Muscle of leg (tissue), 16 donors: ENCODE measurements at places on chromosomes 1 and 21. TPM values are rescaled to one million over a fixed set of nuclear protein-coding genes. Genes with fewer than 3 reads are reported as not detected.
A peak's percentile ranks its signal among the peaks of the same experiment; 100 is the strongest.

The FNDC5 gene
- total RNA-seq = 155 TPM

The FCER1G gene
- 6.9 TPM for total RNA-seq

The SMIM1 gene
- 7.1 TPM for total RNA-seq

The REG4 gene
- total RNA-seq = not detected

The ST6GALNAC3 gene
- 9.0 TPM for total RNA-seq

The TNFAIP8L2 gene
- 3.0 TPM for total RNA-seq

The LRRC3 gene
- total RNA-seq = 0.98 TPM

DNA sequence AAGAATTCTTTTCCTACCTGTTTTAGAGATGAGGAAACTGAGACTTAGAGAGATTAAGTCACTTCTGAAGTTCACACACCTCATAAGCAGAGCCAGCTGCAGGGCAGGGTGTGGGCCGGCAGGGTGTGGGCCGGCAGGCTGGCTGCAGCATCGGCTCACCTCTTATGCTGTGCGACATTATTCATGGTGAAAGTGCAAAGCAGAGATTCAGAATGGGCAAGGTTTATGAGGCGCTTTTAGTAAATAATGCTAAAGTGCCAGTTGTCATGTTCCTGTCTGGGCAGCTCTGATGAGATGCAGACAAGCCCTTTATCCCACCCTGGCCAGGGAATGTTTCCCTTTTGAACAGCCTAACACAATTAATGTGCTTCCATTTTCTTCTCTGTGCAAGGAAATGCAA lies 14.6 kb downstream of the MAB21L3 start:
- peaks cover 14% of the 10 kb centered on the region for H3K27me3 ChIP-seq
- no peak for DNase-seq
- H3K36me3 ChIP-seq = no peaks in the 10 kb centered on the region
- H3K27ac ChIP-seq = no peak overlapping the region
- H3K4me3 ChIP-seq = no peak overlapping the region
- no peaks in the 10 kb centered on the region for H3K4me1 ChIP-seq

- no peak overlapping the region for H3K27ac ChIP-seq
- no peak overlapping the region for H3K4me3 ChIP-seq
Observed at GRCh38 chr1:55539652-55540512, 324.7 kb upstream of the USP24 start.

DNA sequence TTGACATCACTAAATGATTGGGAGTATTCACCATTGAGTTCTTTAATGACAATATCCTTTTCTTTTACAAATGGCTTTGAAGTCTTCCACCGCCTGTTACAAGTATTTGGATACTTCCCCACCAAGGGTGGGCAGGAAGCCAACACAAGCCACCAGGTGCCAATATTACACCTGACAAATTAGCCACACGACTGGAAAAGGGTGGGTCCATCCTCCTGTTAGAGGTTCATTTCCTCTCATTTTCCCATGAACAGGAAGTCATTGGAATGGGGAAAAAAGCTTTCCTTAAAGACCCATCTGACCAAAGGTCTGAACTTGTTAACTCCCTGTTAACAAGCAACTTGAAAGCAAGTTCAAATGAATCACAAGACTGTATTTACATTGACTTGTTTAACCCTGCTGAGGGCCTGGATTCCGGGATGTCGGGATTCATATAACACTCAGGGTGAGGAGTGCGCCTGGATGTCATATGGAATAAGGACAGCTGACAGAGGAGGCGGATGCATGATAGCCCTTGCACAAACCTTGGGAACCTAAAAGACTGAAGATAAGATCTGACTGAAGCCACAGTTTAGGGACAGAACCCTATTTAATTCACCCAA lies 40.5 kb upstream of the PROX1 start:
- H3K27ac ChIP-seq = no peak overlapping the region
- H3K27me3 ChIP-seq = no peaks in the 10 kb centered on the region
- H3K36me3 ChIP-seq = no peaks in the 10 kb centered on the region
- no peaks in the 10 kb centered on the region for H3K4me1 ChIP-seq
- no peak overlapping the region for H3K4me3 ChIP-seq
- no peak for DNase-seq

- H3K4me1 ChIP-seq = no peaks in the 10 kb centered on the region
- no peak overlapping the region for H3K4me3 ChIP-seq
- no peak for DNase-seq
- no peak overlapping the region for H3K27ac ChIP-seq
- peaks cover 5% of the 10 kb centered on the region for H3K27me3 ChIP-seq
- no peaks in the 10 kb centered on the region for H3K36me3 ChIP-seq
Observed at GRCh38 chr1:30473922-30474817, 249.2 kb downstream of the MATN1 start.

- DNase-seq = no peak
- peaks cover 52% of the 10 kb centered on the region for H3K4me1 ChIP-seq
- H3K27ac ChIP-seq = no peak overlapping the region
- peaks cover 17% of the 10 kb centered on the region for H3K27me3 ChIP-seq
- H3K36me3 ChIP-seq = no peaks in the 10 kb centered on the region
Observed at GRCh38 chr1:201265756-201266155, 17.6 kb upstream of the PKP1 start.

GRCh38 chr1:162983671-162984425 lies 85.3 kb upstream of the RGS4 start:
- no peaks in the 10 kb centered on the region for H3K27me3 ChIP-seq
- no peak for DNase-seq
- no peak overlapping the region for H3K27ac ChIP-seq
- no peak overlapping the region for H3K4me3 ChIP-seq
- H3K36me3 ChIP-seq = no peaks in the 10 kb centered on the region

DNA sequence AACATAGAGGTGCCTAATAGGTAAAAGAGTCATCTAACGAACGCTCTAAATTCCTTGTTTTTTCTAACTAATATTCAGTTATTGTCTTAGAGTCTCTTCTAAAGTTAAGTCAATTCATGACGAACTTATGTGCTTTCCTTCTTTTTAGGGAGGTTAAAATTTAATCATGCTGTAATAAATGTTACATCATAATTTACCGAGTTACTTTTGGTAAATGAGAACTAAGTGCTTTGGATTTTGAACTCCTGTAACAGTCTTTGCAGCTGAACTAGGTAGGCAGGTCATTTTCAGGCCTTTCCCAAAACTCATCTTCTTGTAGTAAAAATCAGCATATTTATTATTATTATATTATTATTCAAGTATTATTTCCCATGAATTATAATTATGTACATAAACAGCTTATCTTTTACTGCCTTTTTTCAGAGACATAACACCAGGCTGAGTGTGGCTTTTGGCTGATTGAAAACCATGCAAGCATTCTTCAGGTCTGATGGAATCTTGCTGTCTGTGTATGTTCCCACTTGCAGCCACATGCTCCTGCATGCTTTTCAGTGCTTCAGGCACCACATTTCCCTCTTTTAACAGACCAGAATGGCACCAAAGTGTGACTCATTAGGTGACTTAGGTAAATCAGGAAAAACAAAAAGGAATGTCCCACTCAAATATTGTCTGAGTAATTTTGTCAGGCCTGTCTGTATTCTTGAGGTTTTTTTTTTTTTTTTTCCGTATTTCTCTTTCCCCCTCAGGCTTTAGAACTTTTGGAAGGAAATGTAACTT lies 81.0 kb upstream of the CD55 start:
- no peak overlapping the region for H3K4me3 ChIP-seq
- no peaks in the 10 kb centered on the region for H3K36me3 ChIP-seq
- H3K27ac ChIP-seq = no peak overlapping the region
- no peaks in the 10 kb centered on the region for H3K27me3 ChIP-seq

GRCh38 chr1:29145739-29146437 lies 22.2 kb upstream of the TMEM200B start:
- H3K27ac ChIP-seq = no peak overlapping the region
- H3K36me3 ChIP-seq = peaks cover 49% of the 10 kb centered on the region
- no peak for DNase-seq
- no peaks in the 10 kb centered on the region for H3K4me1 ChIP-seq

DNA sequence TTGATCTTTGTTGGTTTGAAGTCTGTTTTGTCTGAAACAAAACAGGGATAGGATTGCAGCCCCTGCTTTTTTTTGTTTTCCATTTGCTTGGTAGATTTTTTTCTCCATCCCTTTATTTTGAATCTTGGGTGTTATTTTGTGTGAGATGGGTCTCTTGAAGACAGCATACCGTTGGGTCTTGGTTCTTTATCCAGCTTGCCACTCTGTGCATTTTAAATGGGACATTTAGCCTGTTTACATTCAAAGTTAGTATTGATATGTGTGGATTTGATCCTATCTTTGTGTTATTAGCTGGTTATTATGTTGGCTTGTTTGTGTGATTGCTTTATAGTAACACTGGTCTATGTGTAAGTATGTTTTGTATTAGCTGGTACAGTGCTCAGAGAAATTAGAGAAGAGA lies 40.9 kb downstream of the GIPC2 start:
- H3K36me3 ChIP-seq = no peaks in the 10 kb centered on the region
- no peaks in the 10 kb centered on the region for H3K27me3 ChIP-seq
- no peak overlapping the region for H3K27ac ChIP-seq
- H3K4me1 ChIP-seq = no peaks in the 10 kb centered on the region
- DNase-seq = no peak
- H3K4me3 ChIP-seq = no peak overlapping the region

GRCh38 chr1:82880506-82880905 lies 1079.8 kb downstream of the ADGRL2 start:
- H3K27me3 ChIP-seq = no peaks in the 10 kb centered on the region
- peaks cover 2% of the 10 kb centered on the region for H3K4me1 ChIP-seq
- DNase-seq = no peak
- no peak overlapping the region for H3K27ac ChIP-seq
- no peaks in the 10 kb centered on the region for H3K36me3 ChIP-seq

- no peak overlapping the region for H3K4me3 ChIP-seq
- H3K36me3 ChIP-seq = no peaks in the 10 kb centered on the region
- no peaks in the 10 kb centered on the region for H3K4me1 ChIP-seq
- no peak overlapping the region for H3K27ac ChIP-seq
- peaks cover 8% of the 10 kb centered on the region for H3K27me3 ChIP-seq
Observed at GRCh38 chr1:41293779-41294178, 51.7 kb upstream of the SCMH1 start.

DNA sequence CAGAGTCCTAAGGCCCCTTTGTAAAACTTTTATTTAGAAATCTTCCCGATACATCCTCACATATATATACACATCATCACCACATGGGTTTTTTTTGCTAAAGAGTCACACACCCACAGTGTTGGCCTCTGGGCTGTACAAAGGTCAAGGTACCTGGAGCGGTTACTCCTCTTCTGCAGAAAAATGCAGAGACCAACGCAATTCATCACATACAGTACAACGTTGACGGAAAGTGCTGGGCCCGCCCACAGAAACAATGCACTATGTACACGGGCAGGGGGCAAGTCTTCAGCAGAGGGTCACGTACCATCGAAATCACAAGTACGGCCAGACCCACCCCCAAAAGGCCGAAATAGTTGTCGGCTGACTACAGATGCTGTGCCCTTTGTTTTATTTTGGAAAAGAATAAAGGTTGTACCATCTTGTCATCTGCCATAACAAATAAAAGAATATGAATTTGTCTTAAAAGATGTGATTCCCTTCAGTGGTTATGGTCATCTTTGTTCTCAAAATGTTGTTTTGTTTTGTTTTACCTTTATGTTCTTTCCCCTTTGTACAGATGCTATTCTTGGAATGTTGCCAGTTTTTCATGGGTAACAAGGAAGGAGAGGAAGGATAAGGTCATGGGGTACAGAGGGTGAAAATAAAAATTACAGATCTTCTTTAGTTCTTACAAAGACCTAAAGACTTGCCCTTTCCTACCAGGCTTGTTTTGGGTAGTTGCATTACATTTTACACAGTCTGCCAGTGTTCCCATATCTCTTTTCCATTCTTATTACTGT lies 15.6 kb downstream of the TAL1 start:
- H3K4me1 ChIP-seq = peaks cover 9% of the 10 kb centered on the region
- no peak overlapping the region for H3K4me3 ChIP-seq
- DNase-seq = no peak
- H3K27me3 ChIP-seq = peaks cover 19% of the 10 kb centered on the region
- no peaks in the 10 kb centered on the region for H3K36me3 ChIP-seq
- H3K27ac ChIP-seq = no peak overlapping the region

- no peak overlapping the region for H3K4me3 ChIP-seq
- peak overlapping the region; percentile 63 for H3K27ac ChIP-seq
Observed at GRCh38 chr1:179817789-179818188, 59.8 kb downstream of the TOR1AIP2 start.

DNA sequence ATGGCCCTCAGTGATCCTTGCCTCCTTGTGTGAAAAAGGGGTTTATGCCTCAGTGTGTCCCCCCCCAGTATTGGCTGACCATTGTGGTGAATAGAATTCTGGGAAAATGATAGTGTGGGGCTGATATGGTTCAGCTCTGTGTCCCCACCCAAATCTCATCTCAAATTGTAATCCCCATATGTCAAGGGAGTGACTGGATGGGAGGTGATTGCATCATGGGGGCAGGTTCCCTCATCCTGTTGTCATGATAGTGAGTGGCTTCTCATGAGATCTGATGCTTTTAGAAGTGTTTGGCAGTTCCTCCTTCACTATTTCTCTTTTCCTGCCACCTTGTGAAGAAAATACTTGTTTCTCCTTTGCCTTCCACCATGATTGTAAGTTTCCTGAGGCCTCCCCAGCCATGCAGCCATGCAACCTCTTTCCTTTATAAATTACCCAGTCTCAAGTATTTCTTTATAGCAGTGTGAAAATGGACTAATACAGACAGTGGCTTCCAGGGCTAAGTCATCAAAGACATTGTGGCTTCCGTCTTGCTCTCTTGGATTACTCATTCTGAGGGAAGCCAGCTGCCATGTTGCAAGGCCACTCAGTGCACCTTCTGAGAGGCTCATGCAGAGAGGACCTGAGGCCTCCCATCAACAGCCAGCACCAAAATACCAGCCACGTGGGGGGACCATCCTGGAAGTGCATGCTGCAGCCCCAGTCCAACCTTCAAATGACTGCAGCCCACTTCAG lies 40.6 kb upstream of the SOD1 start:
- no peaks in the 10 kb centered on the region for H3K36me3 ChIP-seq
- H3K4me1 ChIP-seq = no peaks in the 10 kb centered on the region
- H3K27me3 ChIP-seq = no peaks in the 10 kb centered on the region
- DNase-seq = no peak

DNA sequence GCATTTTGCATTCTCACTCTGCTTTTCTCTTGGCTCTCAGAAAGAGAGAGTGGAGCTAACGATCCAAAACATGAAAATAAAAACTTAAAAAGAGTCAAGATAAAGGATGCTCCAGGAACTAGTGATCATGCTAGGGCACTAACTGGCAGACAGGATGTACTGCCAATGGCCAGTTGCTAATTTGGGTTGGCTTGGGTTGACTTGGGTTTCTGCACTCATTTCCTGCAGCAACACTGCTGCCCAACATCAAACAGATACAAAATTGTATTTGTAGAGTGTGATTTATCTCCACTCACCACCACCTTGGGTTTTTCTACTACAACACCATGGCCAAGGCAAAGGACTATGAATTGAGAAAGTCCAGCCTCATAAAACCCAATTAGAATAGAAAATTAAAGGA lies 662.3 kb upstream of the PTBP2 start:
- no peak overlapping the region for H3K27ac ChIP-seq
- DNase-seq = no peak
- H3K27me3 ChIP-seq = no peaks in the 10 kb centered on the region
- H3K4me3 ChIP-seq = no peak overlapping the region

GRCh38 chr1:64823691-64824476 lies 79.0 kb downstream of the RAVER2 start:
- H3K4me1 ChIP-seq = peaks cover 3% of the 10 kb centered on the region
- H3K36me3 ChIP-seq = no peaks in the 10 kb centered on the region
- H3K4me3 ChIP-seq = no peak overlapping the region
- peak; percentile 92 for DNase-seq
- H3K27ac ChIP-seq = no peak overlapping the region

GRCh38 chr1:50027794-50028193 lies 4.0 kb upstream of the AGBL4 start:
- H3K27me3 ChIP-seq = peaks cover 12% of the 10 kb centered on the region
- no peaks in the 10 kb centered on the region for H3K36me3 ChIP-seq
- no peak overlapping the region for H3K27ac ChIP-seq
- H3K4me3 ChIP-seq = no peak overlapping the region

GRCh38 chr1:39631361-39632322 lies 7.8 kb downstream of the HEYL start:
- peak overlapping the region; percentile 29 for H3K27ac ChIP-seq
- H3K27me3 ChIP-seq = peaks cover 9% of the 10 kb centered on the region
- H3K4me1 ChIP-seq = peaks cover 63% of the 10 kb centered on the region
